ENCODE measurements at places on chromosomes 7 and 10. TPM values are rescaled to one million over a fixed set of nuclear protein-coding genes. Genes with fewer than 3 reads are reported as not detected.

DNA sequence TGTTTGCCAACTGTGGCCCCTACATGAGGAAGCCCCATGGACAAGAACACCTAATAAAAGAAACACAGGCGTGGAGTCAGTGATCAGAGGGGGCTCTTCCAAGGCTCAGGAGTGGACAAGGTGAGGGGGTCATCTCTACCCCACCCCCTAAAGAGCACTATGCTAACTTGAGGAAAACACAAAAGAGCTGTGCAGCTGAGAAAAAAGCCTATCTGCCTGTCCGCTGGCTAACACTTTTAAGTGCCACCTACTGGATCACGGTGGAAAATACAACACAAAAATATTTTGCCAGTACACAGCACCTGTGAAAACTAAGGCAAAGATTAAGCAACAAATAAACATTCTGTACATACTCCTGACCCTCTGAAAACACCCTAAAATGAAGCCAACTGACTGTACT, 53.1 kb upstream of the COBL start:
- DNase-seq: no peak
- H3K4me1 ChIP-seq: no peaks in the 10 kb centered on the region
- H3K4me3 ChIP-seq: no peak overlapping the region
- H3K27ac ChIP-seq: no peak overlapping the region

NOS3 gene
- total RNA-seq: 185 TPM

GRCh38 chr10:56351909-56352630, 9.0 kb downstream of the ZWINT start:
- no peaks in the 10 kb centered on the region for H3K4me1 ChIP-seq
- H3K36me3 ChIP-seq: no peaks in the 10 kb centered on the region
- H3K27ac ChIP-seq: no peak overlapping the region

DNA sequence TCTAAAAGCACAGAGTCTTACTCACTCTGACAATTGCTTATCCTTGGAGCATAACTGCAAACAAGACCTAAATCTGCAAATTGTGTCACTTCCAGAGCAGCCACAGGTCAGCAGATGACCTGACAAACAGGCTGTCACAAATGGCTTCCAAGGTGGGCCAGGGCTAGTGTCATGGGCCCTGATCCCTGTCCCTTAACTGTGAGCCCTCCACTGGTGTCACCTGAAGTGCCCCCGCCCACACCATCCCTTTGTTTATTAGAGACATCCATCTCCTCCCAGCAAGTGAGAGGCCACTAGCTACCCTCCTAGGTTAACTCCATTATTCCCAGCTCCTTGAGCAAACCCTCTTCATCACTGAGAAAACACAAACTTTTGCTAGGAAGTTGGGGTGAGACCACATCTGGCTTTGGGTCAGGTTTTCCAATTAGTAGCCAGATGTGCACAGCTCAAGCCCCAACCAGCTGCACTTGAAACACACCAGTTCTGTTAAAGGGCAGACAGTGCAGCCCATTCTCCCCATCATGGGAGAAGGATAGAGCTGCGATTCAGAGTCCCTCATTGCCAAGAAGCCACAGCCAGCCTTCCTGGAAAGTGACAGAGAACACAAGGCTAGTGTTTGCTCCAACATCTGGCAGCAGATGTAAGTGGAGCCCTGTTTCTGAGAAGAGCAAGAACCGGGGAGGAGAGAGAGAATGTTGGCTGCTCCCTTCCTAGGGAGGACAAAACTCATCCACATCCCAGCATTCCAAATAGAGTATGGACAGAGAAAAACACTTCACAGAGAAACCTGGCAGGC, 75.7 kb upstream of the NANOS1 start:
- H3K4me1 ChIP-seq: no peaks in the 10 kb centered on the region
- H3K4me3 ChIP-seq: no peak overlapping the region
- no peaks in the 10 kb centered on the region for H3K36me3 ChIP-seq

ELMO1 gene
- 40.8 TPM for total RNA-seq

DNA sequence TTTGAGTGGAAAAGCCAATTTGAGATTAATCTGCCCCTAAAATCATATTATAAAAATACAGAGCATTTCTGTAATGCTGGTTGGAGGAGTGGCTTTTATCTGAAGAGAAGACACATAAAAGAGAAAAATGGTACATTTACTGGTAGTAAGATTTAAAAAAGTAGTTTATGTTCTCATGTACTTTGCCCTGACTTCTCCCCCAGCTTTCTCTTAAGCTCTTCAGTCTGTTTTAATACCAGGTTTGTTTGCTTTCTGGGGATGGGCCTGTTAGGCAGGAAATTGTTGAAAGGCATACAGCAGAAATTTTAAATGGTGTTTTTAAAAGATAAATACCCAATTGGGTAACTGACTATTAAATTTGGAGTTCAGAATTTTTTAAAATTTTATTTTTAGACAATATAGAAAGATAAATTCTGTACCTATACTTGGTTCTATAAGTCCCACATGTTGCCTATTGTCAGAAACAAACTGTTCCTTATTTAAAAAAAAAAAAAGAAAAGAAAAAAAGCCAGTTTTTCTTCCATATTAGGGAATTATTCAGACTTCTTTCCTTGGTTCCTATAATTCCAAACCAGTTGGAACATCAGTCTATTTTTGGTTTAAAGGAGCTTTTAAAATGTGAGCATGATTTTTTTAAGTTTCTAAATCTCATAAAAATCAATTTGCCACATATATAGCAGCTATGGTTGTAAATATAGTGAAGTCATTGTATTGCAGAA, 136.6 kb downstream of the ARID5B start:
- H3K4me1 ChIP-seq: peaks cover 12% of the 10 kb centered on the region
- peak overlapping the region; percentile 90 for H3K27ac ChIP-seq
- no peak for DNase-seq
- no peaks in the 10 kb centered on the region for H3K27me3 ChIP-seq
- H3K36me3 ChIP-seq: no peaks in the 10 kb centered on the region

LHFPL3 gene
- total RNA-seq: not detected

DNA sequence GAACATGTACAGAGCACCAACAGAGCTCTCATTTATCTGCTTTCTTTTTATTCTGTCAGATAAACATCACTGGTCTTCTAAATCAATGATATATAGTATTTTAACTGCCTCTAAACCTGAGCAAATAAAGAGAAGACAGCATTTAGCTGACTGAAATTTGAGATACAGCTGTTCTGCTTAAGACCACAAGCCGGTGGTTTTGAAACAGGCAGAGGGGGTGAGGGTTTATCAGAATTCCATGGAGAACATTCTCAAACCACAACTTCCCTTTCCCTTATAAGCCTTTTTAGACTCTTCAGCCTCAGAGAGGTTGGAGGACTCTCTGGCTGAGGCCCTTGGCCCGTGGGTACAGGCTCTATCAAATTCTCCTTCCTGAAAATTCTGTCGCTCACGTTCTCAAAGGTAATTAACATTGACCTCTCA, 87.4 kb upstream of the RSU1 start:
- no peaks in the 10 kb centered on the region for H3K36me3 ChIP-seq
- H3K27me3 ChIP-seq: no peaks in the 10 kb centered on the region
- no peak overlapping the region for H3K27ac ChIP-seq
- H3K4me3 ChIP-seq: no peak overlapping the region
- no peak for DNase-seq

JAKMIP3 gene
- not detected for total RNA-seq

GRCh38 chr7:27928001-27928400, 188.0 kb downstream of the TAX1BP1 start:
- no peaks in the 10 kb centered on the region for H3K36me3 ChIP-seq
- no peak overlapping the region for H3K4me3 ChIP-seq
- no peaks in the 10 kb centered on the region for H3K4me1 ChIP-seq

Data from ascending aorta (tissue), 2 donors.